ENCODE measurements at places on chromosomes 12 and 14.
A peak's percentile ranks its signal among the peaks of the same experiment; 100 is the strongest.

GRCh38 chr12:64669270-64669842 is 59.1 kb downstream of the RASSF3 start:
- DNase-seq = no peak

DNA sequence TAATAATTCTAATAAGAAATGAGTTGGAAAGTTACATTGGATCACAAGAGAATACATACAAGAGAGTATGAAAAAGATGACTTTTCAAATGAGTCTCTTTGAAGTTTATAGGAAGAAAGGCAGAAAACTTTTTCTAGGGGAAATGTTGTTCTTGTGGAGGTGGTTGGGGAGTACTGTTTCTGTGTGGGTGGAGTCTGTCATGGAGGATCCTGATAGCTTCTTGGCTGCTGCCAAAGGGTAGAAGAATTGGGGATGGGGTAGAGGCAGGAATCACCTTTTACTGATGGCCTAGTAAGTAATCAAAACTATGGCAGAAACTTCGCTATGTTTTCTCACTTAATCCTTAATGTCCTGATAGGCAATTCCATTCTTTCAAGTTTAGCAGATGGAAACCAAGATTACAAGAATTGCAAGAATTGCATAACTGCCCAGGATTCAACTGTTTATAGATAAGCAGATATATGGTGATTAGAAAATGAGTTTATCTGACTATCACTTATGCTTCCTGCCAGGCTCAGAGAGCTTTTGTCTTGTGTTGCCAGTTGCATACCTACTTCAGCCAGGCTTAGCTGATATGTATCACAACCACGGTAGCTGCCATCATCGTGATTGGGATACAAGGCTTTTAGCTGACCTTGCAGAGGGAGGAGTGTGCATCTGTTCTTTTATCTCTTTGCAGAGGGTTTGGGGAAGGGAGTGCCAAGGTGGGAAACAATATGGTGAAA is 463.9 kb downstream of the TMTC2 start:
- DNase-seq = no peak

DNA sequence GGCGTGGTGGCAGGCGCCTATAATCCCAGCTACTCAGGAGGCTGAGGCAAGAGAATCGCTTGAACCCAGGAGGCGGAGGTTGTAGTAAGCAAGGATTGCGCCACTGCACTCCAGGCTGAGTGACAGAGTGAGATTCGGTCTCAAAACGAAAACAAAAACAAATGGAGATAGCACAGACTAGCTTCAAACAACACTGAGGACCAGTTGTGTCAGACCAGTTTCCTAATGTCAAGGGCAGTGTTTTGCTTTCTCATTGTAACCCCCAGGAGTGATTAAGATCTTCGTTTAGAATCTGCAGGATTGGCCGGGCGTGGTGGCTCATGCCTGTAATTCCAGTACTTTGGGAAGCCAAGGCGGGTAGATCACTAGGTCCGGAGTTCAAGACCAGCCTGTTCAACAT is 18.5 kb downstream of the RPGRIP1 start:
- DNase-seq = no peak

DNA sequence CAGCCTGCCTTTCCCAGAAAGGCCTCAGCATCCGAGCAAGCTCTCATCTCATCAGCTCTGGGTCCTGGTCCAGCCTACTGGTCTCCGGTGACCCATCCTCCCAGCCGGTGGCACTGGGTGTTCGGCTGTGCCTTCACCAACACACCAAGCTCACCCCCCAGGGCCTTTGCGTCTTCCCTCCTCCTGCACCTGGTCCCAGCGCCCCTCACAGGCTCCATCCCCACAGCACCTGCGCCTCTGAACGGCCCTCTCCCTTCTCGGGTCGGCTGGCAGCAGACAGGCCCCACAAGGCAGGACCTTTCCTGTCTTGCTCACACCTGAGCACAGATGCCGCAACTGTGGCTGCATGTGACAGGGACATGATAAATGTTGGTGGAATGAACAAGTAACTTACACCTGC is 13.1 kb downstream of the P2RX2 start:
- no peak for DNase-seq

DNA sequence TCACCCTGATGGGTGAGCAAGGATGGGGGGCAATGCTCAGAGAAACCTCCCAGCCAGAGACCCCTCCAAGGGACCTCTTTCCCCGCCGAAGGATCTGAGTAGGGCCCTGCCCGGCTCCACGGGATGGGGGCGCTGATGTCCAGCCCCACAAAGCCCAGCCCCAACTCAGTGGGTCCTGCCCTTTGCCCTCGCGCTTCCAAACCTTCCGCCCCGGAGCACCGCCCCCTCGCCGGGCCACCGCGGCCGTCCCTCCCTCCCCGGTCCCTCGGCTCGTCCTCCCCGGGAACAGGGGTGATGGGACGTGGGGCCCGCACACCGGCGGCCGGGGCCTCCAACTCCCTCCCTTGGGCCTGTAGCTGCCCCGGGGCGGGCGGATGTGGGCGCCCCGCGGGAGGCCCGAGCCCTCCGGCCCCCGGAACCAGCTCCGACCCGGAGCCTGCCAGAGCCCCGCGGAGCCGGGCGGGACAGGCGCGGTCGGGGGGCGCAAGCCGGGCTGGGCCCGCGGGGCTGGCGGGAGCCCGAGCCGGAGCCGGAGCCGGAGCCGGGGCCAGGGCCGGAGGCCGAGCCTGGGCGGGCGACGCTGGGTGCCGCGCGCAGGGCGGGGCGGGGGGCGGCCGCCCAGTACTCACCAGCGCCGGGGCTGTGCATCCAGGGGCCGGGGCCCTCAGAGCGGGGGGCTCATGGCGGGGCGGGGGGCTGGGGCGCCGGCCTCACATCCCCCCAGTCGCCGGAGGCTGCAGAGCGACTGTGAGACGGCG is 386 bp downstream of the HDAC7 start:
- no peak for DNase-seq

DNA sequence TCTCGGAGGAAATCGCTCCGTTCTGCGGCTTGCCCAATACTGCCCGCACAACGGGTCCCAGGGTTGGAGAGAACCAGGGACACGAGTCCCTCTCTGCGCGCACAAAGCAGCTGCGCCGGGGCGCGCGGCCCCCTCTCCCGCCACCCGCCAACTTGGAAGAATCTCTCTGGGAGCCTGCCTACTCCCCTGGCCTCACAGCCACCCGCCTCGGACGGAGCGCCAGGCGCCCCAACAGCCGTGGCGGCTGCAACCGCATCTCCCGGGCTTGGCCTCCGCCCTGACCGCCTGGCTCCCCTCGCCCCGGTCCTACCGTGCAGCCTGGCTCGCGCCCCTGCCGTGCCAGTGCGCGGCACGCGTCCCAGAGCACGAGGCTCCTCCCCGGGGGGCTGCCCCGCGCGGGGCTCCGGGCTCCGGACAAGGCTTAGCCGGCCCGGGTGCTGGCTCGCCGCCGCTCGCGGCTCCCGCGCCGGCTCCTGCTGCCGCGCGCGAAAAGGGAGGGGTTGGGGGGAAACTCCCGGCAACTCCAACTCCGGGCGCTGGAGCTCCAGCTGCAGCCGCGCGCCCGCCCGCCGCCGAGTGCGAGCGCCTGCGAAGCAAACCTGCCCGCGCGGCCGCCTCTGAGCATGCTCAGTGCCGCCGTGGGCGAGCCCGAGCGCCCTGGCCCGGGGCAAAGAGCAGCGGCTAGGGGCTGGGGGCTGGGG is at the start of gene STXBP6:
TSS of gene STXBP6 (minus strand) at position 580 of the 701 bp plus-strand sequence. CDS start 75,329 bp downstream, outside the sequence.
- DNase-seq = peak; percentile 48

GRCh38 chr12:111942557-111942956 is 70.4 kb downstream of the TMEM116 start:
- DNase-seq = peak; percentile 78

DNA sequence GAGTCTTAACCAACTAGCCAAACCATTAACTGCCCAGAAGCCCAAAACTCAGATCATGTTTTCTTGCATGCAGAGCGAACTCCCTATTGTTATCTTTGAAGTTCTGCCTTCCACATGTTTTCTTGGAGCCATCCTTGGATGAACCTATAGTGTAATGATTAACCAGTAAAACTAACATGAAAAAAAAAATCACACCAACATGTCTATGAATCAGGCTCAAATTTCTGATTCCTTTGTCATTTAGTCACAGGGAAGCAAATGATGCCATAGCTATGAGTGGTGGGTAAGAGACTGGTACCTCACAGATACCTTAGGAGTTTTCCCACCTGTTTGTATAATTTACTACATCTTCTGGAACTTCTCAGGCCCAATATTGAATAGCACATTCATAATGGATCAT is 70.7 kb downstream of the PTPRO start:
- no peak for DNase-seq

DNA sequence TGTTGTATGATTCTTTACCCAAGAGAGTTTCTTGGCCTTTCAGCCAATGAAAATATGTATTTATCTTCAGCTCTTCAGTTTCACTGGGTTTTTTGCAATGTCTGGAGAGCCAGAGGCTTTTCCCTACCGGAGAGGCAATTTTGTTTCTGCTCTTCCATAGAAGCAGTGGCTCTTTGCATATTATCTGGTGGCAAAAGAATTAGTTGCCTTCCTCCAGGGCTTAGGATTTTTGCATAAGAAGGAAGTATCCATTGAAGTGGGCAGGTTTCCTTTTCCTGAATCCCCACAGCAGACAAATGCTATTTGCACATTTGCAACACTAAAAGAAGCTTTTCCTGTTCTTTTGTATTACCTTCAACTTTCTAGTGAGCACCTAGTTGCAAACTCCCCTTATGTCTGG is 75.2 kb downstream of the NTS start:
- no peak for DNase-seq

DNA sequence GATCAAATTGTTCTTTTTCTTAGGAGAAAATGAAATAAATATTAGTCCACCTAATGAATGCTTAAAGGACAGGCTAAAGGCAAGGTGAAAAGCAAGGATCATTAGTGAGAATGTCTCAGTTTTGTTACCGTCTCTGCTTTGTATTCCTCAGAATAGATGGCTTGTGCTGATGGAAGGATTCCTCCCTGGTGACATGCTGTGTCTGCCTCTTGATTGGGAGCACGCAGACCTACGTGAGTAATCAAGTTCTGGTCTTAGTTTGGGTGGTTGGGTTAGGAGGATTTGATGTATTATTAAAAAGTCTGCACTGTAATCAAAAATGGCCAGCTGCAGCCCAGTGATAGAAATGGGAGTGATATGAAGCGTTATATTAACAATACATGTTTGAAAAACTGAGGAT is 78.8 kb upstream of the RTL1 start:
- DNase-seq = no peak

GRCh38 chr12:26783131-26783526 is 49.9 kb downstream of the ITPR2 start:
- DNase-seq = no peak

DNA sequence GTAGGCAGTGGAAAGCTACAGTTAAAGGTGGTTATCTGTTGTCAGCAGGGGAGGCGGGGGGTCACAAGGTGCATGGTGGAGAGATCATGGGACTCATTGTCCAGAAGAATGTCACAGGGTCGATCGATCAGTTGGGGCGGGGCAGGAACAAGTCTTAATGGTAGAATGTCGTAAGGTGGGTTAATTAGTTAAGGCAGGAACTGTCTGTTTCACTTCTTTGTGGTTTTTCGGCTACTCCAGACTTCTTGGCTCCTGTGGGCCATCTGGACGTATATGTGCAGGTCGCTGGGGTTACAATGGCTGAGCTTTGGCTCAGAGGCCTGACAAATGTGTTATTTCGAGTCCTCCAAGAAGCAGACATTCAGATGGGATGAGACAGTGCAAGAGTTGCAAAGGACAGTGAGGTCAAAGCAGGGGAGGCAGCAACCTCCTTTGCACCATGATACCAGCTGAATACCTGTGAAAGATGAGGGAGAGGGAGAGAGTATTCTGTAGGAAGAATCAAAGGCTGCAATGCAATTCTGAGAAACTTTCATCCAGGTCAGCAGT is 246.9 kb upstream of the TMEM132C start:
- no peak for DNase-seq

DNA sequence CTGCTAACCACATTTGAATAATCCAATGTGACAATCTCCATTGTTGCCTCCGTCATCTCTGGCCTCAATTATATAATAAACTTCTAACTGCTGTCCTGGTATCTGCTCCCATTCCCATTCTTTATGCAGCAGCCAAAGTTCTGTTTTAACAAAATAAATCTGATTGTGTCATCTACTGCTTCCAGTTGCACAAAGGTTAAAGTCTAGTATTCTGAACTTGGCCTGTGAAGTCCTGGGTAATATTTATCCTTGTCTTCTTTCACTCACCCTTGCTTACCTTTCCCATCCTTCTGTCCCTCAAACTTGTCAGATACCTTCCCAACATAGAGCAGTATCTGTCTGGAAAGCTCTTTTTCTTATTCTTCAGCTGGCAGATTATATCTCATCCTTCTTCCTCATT is 19.3 kb upstream of the STRAP start:
- DNase-seq = no peak

- peak; percentile 54 for DNase-seq
Observed at GRCh38 chr14:36068777-36069534, 107.6 kb downstream of the PTCSC3 start.

- DNase-seq = no peak
Observed at GRCh38 chr12:115472852-115473251, 788.9 kb upstream of the TBX3 start.

- no peak for DNase-seq
Observed at GRCh38 chr14:56129092-56129491, 10.9 kb downstream of the PELI2 start.

- DNase-seq = peak; percentile 4
Observed at GRCh38 chr12:104291867-104292524, 11.5 kb upstream of the EID3 start.

GRCh38 chr12:65615118-65615517 is 209.2 kb upstream of the HMGA2 start:
- DNase-seq = peak; percentile 99

DNA sequence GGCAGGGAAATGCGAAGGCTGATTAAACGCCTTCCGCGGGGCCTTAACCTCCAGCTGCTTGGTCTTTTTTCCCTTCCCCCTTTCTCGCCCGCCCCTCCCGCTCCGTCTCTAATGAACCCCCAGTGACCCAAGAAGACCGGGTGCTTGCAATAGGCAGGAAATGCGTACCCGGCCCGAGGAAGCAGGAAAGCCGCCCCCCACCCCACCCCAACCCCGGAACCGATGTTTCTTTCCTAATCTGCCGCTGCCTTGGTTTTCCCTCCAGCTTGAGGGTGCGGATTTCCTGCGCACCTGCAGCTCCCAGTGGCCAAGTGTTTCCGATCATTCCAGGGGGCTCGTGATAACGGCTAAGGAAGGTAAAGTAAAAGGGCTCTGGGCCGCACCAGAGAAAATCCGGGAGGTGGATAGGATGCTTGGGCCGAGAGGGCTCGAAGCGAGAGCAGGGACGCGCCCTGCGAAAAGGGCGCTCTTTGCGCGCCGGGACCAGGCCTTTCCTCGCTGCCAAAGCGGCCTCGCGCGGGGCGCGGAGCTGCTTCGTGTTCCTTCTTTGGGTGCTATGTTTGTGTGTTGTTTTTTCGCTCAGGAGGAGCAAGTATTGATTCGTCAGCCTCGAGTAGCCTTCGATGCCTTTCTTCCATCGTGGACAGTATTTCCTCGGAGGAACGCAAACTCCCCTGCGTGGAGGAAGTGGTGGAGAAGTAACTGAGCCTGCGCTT is 983 bp downstream of the MYF6 start:
- no peak for DNase-seq

DNA sequence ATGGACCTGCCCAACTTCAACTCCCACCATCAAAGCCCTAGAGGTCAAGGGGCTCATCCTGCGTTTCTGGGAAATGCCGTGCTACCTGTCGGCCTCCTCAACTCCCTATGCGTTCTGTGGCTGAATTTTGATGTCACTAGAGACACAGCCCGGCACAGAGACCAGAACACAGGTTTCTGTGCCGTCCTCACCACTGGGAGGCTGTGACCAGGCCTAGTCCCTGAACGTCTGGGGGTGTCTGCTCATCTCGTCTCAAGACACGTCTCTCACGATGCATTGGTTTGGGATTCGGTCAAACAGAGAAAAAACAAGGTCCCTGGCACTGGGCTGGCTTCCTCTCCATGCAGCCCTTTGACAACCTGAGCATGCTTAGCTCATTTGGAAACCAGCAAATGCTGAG is 33.5 kb downstream of the SLC15A4 start:
- DNase-seq = no peak

- DNase-seq = peak; percentile 49
Observed at GRCh38 chr12:19014240-19014639, 115.3 kb upstream of the PLEKHA5 start.

All from fibroblast of the aortic adventitia (primary cell).